ENCODE measurements at places on chromosomes 2 and 18.

DNA sequence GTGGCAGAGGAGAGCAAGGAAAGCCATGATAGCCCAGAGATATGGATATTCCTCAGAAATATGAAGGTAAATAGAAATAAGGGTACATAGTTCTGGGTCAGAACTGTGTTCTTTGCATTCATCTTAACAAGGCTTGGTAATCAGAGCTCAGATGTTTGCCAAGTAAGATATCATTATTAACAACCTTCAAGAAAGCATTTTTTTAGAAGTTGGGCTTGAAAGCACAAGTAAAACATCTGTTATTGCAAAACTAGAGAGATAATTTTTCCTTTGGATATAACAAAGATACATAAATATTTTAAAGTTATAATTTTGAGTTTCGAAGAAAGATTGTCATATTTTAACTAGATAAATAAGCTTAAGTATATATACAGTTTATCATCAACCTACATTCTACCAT is 171.4 kb downstream of the ZNF804A start:
- DNase-seq: no peak

- no peak for DNase-seq
Measured at GRCh38 chr2:151520976-151521375, 111.3 kb downstream of the RIF1 start.

GRCh38 chr2:172864182-172864581 is 128.5 kb downstream of the RAPGEF4 start:
- peak; percentile 56 for DNase-seq

DNA sequence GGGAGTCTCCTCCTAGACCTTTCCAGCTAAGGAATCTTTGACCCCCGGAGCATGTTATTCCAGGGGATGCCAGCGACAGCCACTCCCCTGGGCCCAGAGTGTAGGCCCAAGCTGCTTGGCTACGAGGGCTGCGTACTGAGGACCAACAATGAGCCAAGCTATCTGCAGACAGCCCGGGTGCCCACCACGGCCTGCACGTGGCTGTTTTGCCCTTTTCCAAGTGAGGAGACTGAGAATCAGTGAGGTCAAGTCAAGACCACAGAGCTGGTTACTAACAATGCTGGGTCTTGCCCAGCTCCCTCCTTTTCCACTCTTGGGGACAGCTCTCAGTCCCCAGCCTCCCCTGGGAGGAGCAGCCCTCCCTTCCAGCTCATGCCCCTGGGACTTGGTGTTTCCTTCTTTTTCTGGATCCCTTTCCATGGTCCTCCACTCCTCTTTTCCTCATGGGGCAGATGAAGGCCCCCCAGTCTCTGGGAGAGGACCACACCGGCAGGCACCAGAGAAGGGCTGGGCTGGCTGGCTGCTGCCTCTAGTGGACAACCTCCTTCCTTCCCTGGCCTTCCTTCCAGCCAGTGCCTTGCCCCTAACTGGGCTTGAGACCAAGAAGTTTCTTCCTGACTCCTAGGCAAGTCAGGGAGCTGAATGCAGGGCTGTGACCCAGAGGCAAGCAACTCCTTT is 550 bp upstream of the MALL start:
- no peak for DNase-seq

DNA sequence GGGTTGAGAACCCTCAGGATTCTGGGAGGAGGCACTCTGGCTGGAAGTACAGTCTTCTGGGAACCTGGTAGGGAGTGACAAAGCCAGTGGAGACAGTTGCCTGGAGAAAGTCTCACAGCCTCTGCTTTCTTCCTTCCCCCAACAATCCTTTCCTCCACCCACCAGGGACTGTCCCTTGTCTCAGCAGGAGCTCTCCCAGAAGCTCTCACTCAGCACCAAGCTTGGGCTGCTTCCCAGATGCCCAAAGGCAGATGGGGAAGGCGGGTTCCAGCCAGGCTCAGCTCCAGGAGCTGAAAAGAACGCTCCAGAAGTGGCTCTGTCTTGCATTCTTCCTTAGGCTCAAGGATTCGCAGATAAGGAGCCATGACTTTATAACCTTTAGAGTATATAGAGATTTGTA is 7.6 kb upstream of the NAGK start:
- DNase-seq: no peak

GRCh38 chr18:10476338-10476791 is 21.9 kb downstream of the APCDD1 start:
- DNase-seq: no peak

- DNase-seq: no peak
Measured at GRCh38 chr2:213164263-213164662, 12.9 kb upstream of the IKZF2 start.

- no peak for DNase-seq
Measured at GRCh38 chr2:240640939-240641338, 15.7 kb downstream of the GPR35 start.

GRCh38 chr2:101559551-101559950 is 84.6 kb upstream of the RFX8 start:
- no peak for DNase-seq

- DNase-seq: no peak
Measured at GRCh38 chr2:127058246-127058953, 48.6 kb downstream of the BIN1 start.

GRCh38 chr2:143258126-143258892 is 129.1 kb downstream of the ARHGAP15 start:
- peak; percentile 61 for DNase-seq

GRCh38 chr2:136375017-136375901 is 257.3 kb upstream of the CXCR4 start:
- peak; percentile 41 for DNase-seq

DNA sequence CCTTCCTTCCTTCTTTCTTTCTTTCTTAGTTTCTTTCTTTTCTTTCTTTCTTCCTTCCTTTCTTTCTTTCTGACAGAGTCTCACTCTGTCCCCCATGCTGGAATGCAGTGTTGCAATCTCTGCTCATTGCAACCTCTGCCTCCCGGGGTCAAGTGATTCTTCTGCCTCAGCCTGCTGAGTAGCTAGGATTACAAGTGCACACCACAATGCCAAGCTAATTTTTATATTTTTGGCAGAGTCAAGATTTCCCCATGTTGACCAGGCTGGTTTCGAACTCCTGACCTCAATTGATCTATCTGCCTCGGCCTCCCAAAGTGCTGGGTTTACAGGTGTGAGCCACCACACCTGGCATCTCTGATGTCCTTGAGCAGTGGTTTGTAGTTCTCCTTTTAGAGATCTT is 48.5 kb downstream of the IL1R2 start:
- DNase-seq: no peak

- DNase-seq: no peak
Measured at GRCh38 chr2:240599141-240599583, 12.6 kb downstream of the CAPN10 start.
